Stimulated activated CD4-positive, alpha-beta T cell treated with anti-CD3 and anti-CD28 coated beads, Interleukin-15, amount 100 ng/mL, for 1 hour (primary cell): ENCODE measurements at places on chromosomes 2 and 18.

DNA sequence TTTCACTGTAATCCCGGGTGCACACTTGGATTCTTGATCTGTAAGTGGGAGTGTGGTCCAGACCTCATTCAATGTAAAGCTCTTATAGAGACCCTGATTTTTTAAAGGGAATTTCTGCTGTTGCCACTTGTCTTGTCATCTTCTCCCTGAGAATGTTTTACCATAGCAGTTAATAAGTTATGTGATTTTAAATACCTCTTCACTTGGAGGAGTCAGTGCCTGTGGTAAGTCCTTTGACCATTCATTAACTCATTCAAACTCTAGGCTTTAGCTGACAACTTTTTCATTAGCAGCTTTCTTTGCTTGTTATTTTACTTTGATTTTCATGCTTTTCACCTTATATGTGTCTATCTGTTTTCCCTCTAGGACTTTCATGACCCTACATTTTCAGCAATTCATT is 51.3 kb downstream of the FMNL2 start:
- DNase-seq = no peak

DNA sequence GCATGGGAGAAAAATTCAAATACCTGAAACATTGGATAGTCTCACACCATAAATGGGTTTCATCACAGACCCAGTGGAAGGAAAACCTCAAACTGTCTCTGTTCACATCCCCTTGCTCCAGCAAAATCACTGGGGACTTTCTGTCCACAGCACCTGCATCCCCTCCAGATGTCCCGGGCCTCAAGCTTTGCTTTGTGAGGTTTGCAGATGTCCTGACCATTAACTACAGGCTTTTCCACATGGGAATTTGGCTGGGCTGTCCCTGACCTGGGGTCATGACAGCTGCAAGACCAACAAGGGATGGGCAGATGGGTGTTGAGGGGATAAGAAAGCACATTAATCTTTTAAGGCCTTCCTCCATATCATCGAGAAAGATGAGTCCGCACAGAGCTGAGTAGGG is 427.9 kb downstream of the TXNL1 start:
- DNase-seq = no peak

- DNase-seq = no peak
Observed at GRCh38 chr18:57754577-57755338, 48.4 kb downstream of the ATP8B1 start.

DNA sequence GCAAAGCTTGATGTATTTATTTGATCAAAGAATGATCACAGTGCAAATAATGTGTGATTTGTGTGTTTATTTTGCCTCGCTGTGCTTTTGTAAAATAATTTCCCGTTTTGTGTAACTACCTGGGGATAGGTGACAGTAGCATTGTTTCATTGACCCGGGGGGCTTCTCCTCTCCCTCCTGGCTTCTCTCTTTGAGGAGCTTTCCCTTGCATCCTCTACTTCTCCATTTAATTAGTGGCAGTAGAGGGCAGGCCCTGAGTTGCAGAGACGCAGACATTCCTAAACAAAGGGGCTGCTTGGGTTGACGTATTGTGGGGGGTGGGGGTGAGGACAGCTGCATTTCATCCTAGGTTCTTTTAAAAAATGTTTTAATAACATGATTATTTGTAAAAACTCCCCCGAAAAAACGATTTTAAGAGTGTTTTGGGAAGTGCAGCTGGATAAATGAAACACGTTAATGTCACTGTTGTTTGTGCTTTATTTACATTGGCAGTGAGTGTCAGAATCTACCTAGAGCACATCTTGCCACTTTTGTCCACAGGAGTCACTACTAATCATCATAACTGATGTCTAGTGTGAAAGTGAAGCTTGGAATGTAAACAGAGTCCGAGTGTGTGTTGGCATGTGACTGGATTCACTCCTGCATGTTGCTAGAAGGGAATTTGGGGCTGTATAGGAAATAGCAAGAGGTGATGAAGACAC is 2.2 kb downstream of the NEDD4L start:
- no peak for DNase-seq

DNA sequence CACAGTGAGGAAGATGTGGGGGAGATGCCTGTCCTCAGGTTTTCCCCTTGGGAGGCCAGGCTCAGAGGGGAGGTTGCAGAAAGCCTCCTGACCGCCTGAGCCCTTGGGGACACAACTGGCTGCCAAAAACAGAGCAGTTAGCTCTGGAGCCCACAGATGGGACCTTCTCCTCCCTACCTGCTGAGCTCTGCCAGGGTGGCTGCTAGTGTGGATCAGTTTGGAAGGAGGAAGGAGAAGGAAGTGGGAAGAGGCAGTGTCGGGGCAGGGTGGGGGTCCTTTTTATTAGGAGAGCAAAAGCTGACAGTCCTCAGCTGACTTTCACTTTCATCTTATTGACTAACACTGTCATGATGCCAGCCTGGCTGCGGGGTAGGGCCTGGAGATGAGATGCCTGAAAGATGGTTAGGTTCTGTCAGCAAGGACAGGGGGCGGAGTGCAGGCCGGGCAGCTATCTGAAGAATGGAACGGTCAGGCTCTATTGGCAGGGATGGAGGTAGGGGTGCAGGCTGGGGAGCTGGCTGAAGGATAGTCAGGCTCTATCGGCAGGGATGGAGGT is 188.5 kb upstream of the HDAC4 start:
- no peak for DNase-seq

DNA sequence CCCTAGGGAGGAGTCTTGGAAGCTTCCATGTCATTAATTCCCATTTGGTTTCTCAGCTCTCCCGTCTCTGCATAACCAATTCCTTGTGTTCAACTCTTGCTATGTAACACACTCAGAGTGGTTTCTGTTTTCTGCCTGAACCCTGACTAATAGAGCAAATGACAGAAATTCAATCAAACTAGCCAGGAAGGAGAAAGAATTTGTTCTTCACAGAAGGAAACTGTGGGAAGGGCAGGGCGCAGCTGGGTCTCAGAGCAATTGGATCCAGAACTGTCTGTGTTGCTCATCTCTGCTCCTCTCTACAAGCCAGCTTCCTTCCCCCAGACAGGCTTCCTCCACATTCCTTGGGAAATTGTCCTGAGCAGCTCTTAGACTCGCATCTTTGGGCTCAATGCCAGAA is 269.8 kb downstream of the TNS1 start:
- no peak for DNase-seq

GRCh38 chr2:146786396-146786795 is 1058.4 kb upstream of the ACVR2A start:
- no peak for DNase-seq

GRCh38 chr18:33706391-33706790 is 128.4 kb downstream of the ASXL3 start:
- no peak for DNase-seq

- DNase-seq = no peak
Observed at GRCh38 chr2:140063356-140063755, 1283.2 kb upstream of the NXPH2 start.

DNA sequence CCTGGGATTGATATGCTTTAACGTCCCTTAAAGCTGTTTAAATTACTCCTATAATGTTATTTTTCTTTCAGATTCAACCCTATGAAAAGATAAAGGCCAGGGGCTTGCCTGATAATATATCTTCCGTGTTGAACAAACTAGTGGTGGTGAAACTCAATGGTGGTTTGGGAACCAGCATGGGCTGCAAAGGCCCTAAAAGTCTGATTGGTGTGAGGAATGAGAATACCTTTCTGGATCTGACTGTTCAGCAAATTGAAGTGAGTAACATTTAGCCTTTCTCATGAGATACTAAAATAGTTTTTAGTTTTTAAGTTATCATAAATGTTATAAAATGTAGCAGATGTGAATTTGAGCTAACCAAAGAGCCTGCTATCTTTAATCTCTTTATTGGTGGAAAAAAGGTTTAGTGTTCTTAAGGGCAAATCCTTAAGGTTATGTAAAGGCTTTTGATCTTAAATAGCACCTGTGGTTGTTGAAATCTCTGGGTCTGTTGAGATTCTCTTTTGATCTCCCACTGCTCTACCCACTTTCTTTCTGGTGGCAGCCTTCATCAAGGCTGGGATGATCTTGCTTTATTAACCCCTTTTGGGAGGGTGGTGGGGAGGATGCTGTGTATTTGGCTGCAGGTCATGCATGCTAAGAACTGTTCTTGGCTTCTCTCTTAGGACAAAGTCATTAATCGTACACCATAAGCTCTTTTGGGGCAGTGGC is 40.9 kb downstream of the UGP2 start:
- DNase-seq = no peak

- DNase-seq = no peak
Observed at GRCh38 chr2:115422004-115422634, 979.7 kb downstream of the DPP10 start.

- DNase-seq = no peak
Observed at GRCh38 chr18:45361125-45361851, 254.0 kb upstream of the SLC14A2 start.

- no peak for DNase-seq
Observed at GRCh38 chr2:207807516-207807915, 37.8 kb upstream of the FZD5 start.

DNA sequence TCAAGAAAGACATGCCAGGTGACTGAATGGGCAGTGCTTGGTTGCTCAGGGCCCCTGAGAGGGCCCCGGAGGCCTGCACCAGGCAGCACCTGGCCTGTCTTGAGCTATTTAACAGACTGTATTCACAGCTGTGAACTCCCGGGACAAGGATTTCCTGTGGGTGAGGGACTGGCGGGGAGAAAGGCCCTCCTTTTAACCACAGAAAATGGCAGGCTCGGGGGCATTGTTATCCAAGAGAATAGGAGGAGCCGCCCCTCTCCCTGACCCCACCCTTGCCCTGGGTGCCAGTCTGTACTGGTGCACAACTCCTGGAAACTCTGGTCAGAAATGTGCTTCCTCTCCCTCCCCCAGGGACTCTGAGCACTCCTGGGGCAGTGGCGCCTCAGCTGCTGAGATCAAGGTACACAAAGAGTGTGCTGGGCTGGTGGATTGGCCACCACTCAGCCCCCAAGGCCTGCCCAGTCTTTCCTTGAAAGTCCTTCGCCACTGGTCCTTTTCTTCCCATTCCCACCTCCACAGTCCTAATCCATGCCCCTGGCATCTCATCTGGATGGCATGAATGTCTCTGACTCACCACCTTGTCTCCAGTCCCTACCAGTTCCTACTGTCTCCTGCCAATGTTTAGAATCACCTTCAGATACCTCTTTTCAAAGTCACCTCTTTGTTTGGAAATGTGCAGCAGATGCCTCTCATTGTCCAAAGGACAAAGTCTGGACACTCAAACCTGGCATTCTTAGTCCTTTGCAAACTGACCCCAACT is 19.6 kb upstream of the EPAS1 start:
- DNase-seq = no peak

DNA sequence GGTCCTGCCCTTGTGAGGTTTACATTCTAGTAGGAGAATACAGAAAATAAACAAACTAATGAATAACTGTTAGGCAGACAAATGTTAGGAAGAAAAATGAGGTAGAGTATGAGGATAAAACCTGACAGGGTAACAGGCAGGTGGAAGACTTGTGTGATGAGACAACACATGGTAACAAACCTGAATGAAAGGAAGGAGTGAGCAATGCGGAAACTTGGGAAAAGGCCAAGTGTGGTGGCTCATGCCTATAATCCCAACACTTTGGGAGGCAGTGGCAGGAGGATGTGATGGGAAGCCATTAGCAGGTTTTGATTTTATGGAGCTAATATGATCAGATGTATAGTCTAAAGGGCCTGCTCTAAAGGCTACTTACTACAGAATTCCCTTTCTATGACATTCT is 74.2 kb downstream of the INO80D start:
- DNase-seq = no peak

DNA sequence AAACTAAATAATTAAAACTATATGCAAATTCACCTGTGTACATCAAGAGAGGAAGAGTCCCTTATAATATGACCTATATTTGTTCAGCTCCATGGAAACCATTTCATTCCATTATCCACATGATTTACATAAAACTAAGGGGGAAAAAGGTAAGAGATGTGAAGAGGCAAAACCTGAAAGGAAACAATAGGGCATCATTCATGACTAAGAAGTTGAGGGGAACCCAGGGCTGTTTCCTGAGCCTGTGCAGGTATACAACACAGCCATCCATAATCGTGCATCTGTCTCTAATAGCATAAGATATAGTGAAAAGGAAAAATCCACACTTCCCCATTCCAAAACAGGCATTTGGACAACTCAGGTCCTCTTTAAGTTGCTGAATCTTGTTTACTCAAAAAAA is 151.3 kb downstream of the NR4A2 start:
- DNase-seq = no peak

DNA sequence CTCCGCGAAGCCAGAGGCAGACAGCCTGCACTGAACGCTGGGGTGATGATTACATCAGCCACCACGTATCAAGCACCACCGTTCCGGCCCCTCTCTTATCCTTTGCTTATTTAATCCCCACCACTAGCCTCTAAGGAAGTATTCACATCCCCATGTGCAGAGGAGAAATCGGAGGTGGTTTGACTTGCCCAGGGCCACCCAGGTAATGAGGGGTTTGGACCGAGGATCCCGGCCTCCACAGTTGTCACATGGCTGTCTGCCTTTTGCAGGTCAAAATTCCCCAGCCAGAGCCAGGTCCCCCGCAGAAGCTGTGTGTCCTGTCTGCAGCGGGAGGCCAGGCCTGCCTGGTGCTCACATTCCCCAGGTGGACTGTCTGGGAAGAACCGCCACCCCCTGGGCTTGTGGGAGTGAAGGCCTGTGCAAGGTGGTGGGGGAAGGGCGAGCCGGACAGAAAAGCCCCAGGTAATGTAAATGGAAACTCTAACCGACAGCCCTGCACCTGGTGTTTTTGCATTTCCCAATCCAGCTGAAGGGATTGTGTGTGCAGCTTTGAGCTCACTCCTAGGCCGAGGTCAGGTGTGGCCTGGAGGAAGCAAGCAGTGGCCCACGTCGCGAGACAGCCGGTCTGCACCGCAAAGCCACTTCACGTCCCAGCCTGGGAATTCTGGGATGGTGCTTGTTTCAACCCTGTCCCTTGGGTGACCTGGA is 108.5 kb upstream of the ID2 start:
- DNase-seq = no peak

GRCh38 chr2:34652636-34653035 is 1053.5 kb upstream of the FAM98A start:
- no peak for DNase-seq

DNA sequence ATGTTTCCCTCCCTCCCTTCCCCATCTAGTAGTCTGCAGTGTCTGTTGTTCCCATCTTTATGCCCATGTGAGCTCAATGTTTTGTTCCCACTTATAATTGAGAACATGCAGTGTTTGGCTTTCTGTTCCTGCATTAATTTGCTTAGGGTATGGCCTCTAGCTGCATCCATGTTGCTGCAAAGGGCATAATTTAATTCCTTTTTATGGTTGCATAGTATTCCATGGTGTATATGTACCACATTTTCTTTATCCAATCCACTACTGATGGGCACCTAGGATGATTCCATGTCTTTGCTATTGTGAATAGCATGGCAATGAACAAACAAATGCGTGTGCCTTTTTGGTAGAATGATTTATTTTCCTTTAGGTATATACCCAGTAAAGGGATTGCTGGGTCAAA is 60.6 kb upstream of the CYP26B1 start:
- no peak for DNase-seq

DNA sequence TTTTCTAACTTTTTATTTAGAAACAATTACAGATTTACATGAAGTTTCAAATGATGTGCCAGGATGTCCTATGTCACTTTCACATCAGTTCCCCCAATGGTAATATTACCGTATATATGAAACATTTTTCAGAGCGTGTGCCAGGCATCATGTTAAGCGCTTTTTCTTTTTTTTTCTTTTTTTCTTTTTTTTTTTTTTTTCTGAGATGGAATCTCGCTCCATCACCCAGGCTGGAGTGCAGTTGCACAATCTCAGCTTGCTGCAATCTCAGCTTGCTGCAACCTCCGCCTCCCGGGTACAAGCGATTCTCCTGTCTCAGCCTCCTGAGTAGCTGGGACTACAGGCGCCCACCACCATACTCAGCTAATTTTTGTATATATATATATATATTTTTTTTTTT is 5.6 kb upstream of the PPP4R1 start:
- no peak for DNase-seq

GRCh38 chr18:77316641-77317040 is 67.0 kb downstream of the GALR1 start:
- no peak for DNase-seq
